ENCODE measurements at places on chromosomes 6 and 20.

- no peak for DNase-seq
Measured at GRCh38 chr6:158503846-158504245, 56.0 kb upstream of the TMEM181 start.

- DNase-seq: peak; percentile 71
Measured at GRCh38 chr6:1832844-1833787, 223.4 kb downstream of the FOXC1 start.

GRCh38 chr20:3839328-3839727 is 7.3 kb upstream of the MAVS start:
- no peak for DNase-seq

DNA sequence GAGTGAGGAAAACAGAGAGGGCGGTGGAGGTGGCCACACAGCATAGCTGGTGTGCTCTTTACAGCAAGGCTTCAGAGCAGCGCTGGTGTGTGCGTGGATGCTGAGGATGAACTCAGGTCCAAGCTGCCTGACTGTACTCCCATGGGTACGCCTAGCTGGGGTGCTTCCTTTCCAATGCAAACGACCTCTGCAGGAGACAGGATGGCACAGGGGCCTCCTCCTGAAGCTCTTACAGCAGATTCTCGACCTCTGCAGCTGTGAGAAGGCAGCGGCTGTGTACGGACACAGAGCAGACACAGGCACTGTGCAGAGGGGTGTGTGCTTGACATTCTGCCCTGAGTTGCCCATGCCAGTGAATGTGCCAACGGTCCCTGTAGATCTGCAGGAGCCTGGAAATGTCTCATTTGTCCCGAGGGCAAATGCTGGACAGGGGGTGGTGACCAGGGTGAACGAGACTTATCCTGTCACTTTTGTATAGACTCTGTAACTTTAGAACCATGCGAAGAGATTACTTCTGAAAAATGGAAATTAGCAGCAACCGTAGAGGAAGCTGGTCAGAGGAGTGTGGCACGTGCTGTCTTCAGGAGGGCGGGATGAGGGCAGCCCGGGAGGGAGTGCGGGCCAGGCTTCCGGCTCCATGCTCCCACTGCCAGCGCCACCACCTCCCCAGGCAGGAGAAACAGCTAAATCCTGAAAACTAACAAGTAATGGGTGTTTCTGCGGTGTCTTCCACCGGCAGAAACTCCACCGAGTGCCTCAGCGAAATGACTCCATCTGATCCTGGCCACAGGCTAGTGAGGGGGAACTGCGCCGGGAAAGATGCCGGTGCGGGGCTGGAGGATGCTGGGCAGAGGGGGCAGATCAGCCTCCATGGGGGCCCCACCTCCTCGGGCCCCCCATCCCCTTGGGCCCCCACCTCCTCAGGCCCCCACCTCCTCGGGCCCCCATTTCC is 120.9 kb upstream of the RPS6KA2 start:
- DNase-seq: no peak

DNA sequence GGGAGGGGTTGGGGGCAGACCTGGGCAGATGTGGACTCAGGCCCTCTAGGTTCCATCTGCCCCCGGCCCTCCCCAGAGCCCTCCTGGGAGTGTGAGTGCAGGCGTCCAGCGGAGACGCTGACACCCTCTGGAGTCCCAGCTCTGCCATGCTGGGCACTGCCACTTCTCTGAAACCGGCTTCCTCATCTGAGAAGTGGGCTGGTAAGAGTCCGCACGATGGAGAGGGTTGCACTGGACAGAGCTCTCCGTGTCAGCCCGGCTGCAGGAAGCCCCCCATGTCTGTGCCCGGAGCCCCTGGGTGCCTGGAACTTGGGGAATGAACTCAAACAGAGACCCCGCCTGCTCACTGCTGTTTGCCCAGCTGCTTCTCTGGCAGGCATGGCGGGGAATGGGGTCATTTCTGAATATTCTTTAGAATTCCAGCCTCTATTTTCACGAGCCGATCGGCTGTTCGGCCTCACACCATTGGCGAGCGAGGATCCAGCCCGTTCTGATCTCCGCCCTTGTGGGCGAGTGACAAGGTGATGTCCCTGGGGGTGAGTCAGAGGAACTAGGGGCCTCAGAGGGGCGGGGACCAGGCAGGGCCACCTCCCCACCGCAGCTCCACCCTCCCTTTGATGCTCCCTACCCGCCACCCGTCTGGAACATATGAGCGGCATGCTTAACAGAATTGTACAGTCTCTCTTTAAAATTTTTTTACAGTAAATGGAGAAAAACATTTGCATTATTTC is 47.8 kb upstream of the GATA5 start:
- no peak for DNase-seq

DNA sequence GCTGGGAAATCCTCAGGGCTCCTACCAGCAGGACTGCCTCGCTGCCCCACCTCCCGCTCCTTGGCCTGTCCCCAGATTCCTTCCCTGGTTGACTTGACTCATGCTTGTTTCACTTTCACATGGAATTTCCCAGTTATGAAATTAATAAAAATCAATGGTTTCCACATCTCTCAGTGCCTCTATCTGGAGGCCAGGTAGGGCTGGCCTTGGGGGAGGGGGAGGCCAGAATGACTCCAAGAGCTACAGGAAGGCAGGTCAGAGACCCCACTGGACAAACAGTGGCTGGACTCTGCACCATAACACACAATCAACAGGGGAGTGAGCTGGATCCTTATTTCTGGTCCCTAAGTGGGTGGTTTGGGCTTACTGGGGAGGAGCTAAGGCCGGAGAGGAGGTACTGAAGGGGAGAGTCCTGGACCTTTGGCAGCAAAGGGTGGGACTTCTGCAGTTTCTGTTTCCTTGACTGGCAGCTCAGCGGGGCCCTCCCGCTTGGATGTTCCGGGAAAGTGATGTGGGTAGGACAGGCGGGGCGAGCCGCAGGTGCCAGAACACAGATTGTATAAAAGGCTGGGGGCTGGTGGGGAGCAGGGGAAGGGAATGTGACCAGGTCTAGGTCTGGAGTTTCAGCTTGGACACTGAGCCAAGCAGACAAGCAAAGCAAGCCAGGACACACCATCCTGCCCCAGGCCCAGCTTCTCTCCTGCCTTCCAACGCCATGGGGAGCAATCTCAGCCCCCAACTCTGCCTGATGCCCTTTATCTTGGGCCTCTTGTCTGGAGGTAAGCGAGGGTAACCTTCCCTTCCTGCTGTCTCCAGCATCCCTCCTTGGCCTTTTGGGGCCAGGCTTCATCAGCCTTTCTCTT is at the start of gene CFB:
Gene CFB (plus strand): TSS at position 589 of the 863 bp plus-strand sequence. CDS start 127 bp downstream, at position 716.
- DNase-seq: no peak

DNA sequence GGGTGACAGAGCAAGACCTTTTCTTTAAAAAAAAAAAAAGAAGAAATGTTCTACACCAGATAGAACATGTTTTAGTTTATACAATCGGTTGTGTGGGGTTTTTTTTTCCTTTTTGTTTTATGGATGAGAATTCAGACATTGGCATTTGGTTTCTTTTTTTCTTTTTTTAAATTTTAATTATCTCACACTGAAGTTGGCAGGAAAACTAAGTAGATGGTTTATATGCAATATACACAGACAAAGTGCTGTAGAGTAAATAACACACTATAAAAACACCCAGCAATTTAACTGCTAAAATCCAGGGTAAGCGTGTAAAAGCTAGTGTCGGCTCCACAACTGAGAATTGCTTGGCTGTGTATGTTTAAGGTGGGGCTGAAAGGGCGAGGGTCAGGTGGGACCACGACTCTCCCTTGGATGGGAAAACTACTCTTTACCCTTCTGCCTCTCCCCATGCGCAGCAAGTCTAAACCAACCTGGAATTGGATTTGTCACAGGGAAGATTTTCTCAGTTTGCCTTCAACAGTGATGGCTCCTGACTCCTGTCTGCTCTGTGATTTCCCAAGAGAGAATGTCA is 147.1 kb upstream of the MARCKS start:
- DNase-seq: no peak

DNA sequence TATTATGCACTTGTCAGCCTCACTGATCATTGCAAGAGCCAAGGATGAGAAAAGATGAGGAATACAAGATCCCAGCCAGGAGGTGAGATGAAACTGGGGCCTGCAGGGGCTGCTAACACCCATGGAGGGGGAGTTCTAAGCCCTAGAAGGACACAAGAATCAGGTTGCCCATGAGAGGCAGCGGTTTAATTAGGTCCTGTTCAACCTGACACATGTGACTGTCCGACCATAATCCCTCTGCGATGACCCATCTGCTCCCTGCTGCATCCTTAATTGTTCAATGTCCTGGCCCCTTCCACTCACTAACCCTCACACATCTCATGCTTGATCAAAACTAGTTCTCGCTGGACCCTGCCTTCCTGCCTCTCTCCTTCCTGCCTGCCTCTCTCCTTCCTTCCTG is 52.2 kb upstream of the NNAT start:
- no peak for DNase-seq

DNA sequence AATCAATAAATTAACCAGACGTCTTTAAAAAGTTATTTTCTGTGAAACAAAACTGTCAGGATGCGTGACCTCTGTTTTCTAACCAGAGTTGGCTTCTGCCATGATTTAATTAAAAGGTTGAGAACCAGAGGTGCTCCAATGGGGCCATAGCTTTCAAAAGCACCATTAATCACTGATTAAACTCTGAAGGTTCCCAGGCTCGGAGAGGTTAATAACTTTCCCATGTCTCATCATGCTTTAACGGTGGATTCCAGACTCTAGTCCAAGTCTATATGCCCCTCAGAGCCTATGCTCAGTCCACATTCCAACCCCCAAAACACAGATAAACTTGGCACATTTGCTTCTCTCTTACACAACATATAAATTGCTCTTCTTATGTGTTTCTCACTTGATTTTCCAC is 95.5 kb downstream of the SNAP91 start:
- no peak for DNase-seq

GRCh38 chr20:51169813-51170212 is 146.9 kb upstream of the KCNG1 start:
- no peak for DNase-seq

- DNase-seq: no peak
Measured at GRCh38 chr6:151376440-151376839, 14.9 kb downstream of the ZBTB2 start.

- DNase-seq: no peak
Measured at GRCh38 chr6:107668743-107669474, 155.2 kb downstream of the SCML4 start.

DNA sequence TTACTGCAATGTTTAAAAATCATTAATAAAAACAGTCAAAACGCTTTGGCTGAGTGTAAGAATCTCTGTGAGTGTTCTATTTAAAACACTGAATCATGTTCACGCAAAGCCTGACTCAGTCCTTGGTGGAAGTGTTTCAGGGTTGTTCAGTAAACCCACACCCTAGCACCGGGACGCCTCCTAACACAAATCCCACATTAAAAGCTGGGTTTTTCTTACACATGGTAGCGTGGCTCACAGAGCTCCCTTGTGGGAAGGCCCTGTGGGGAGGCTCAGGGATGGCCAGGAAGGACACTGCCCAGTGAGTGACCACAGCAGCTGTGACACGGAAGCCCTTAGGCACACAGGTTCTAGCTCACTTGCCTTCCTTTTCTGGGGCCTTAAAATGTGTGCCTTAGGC is 80.2 kb downstream of the GMPR start:
- DNase-seq: no peak

GRCh38 chr20:21936261-21936660 is 230.8 kb downstream of the PAX1 start:
- DNase-seq: no peak

DNA sequence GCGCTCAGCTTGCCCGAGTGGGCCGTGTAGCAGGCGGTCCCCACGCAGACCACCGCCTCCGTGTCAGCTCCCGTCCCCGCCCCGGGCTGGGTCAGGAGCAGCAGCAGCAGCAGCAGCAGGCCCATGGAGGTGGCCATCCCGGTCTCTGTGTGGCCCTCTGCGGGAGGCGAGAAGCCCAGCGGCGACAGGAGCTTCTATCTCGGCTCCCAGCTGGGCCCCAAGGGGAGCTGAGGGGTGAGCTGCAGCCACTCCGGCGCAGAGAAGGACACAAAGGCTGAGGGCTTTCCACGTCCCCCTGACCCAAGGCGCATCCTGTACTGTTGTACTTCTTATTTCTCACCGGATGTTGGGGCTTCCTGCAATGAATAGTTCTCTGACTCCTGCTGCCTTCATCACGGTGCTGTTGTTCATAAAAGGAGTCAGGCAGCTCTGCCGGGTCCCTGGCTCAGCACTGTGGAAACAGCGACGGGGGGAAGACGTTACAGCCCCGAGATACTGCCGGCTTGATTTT is at the start of gene CD93:
Gene CD93 (minus strand): TSS at position 269 of the 511 bp plus-strand sequence. CDS start 132 bp downstream, at position 137.
- DNase-seq: no peak

DNA sequence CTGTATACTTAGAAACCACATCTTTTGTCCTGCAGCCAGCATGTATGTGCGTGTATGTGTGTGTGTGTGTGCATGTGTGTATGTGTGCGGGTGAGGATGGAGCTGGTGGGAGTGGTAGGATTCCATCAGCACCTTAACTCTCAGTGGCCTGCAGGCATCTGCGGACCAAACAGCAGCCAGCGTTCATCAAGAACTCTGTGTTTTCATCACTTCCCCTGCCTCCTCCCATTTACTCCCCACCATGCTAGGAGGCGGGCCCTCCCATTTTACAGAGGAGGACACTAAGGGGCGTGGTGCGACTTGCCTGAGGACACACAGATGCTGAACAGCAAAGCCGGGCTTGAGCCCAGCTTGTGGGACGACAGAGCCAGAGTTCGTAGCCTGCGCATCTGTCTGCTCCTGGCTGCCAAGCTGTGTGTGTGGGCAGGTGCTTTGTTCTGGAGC is 8.9 kb downstream of the VSTM2L start:
- DNase-seq: no peak

GRCh38 chr20:5001174-5002076 is at the start of gene SLC23A2:
Gene SLC23A2, minus strand, starts transcription at chr20:5001510. Its CDS starts 68,948 bp downstream, at chr20:4932562.
- DNase-seq: no peak

- no peak for DNase-seq
Measured at GRCh38 chr6:139334806-139335446, 39.5 kb downstream of the CITED2 start.

DNA sequence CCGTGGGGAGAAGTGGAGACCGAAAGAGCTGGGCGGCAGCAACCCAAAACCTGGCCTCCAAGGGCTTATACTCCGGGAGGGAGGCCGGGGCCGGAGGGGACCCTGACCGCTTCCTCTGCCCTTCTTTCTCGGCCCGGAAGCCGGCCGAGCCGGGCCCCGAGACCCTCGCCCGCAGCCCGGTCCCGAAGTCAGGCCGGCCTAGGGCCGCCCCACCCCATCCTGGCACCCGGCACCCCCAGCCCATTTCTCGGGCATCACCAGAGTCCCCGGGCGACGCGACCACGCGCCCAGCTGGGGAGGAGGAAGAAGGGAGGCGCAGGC is 572 bp upstream of the ZDHHC14 start:
- DNase-seq: no peak

DNA sequence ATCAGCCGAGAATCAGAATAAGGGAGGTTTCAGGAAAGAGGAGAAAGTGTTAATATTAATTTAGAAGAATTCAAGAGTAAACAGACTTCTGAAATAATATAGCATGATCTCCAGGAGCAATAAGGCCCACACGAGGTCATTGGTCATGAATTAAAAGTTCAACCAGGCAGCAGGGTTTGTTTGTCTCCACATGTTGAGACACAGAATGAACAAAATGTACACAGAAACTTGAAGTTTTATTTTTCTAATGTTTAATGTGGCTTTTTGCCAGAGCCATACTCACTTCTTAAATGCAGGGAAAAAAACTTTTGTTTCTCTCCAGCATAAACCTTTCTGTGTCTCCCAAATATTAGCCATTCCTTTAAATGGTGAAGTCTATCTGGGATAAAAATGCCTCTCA is 504.5 kb downstream of the HDGFL1 start:
- DNase-seq: no peak
